Ureter (tissue), 1 donor: ENCODE measurements at places on chromosomes 3 and 15.
A peak's percentile ranks its signal among the peaks of the same experiment; 100 is the strongest.

DNA sequence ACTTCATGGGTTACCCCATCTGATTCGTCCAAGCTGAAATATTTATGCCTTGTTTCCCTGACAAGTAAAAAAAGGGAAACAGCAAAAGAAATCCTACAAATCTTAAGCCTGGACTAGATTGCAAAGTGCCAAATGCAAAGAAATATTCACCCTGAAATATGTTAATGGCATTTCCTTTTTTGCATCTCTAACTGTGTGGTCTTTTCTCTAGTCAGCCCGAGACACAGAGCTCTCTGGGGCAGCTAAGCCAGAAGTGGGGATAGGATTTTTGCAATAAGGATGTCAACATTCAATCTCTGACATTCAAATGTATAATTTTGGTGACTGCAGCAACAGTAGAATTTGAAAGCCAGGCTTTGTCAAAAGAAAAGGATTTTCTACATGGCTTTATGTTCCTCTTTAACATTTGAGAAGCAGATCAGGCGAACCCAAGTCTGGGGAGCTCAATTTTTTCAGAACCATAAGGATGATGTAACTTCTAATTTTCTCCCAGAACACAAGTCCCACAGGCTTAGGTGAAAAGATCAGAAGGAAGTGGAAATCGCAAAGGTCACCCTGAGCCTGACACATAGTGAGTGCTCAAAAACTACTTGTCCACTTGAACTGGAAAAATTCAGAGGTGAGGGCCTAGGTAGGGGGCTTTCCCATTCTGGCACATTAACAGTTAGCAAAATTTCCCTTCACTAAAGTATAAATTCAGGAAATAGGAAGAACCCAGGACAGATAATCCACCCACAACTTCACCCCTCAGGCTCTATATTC lies 28.2 kb upstream of the KCNMB3 start:
- no peak for DNase-seq

DNA sequence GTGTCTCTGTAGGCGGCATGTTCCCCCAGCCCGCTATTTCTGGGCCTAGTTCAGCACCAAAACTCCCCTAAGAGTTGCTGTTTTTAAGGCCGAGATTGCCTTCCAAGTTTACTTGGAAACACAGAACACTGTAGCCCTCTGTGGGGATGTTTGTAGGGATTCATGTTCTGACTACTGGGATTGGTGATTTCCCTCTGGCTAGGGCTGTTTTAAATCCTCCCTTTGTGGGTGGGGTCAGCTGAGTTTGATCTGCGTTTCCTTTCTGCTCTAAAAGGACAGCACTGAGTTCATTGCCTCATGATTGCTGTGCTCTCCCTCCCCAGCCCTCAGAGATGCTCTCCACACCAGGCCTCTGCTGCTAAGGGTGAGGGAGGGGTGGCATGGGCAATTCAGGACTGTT lies 640.6 kb upstream of the DPPA4 start:
- DNase-seq = no peak

GRCh38 chr15:76169911-76170800 lies 110.4 kb downstream of the TMEM266 start:
- DNase-seq = no peak

- no peak for DNase-seq
These were observed 65.7 kb downstream of the SYNM start for GRCh38 chr15:99170476-99171065.

DNA sequence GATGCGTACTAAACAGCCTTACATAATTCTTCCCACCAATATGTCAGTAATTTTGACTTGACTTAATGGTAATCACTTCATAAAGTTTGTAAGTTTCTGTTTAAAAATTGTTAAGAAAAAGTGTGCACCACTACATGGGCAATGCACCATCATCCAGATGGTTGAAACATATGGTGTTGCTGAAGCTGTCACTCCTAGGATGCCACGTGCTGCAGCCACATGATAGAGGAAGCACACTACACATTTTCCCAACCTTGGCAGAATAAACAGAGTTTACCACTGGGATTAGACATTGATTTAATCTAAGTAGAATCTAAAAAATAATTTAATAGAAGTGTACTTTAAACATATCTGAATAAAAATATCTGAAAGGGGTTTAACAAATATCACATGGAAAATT lies 1209.9 kb downstream of the NSUN3 start:
- no peak for DNase-seq

GRCh38 chr15:94367726-94368535 lies 136.6 kb downstream of the MCTP2 start:
- no peak for DNase-seq

DNA sequence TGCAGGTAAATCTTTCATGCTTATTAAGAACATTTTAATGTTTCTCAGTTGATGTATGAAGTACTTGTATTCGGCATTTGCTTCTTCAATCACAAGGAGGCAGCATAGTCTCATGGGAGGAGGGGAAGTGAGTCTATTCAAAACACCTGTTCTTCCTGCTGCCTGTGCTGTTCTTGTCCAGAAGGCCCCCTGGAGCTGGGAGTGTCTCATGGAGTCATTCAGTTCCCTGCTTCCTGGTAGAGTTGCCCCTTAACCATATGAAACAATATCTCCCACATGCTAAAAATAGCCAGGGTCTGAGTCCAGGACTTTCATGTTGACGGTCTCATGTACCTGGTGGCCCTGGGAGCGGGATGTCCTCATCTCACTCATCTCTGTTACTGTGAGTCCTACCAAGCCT lies 15.5 kb upstream of the PPP1R2 start:
- DNase-seq = no peak

- no peak for DNase-seq
These were observed 117.9 kb downstream of the HERC1 start for GRCh38 chr15:63715818-63716217.

DNA sequence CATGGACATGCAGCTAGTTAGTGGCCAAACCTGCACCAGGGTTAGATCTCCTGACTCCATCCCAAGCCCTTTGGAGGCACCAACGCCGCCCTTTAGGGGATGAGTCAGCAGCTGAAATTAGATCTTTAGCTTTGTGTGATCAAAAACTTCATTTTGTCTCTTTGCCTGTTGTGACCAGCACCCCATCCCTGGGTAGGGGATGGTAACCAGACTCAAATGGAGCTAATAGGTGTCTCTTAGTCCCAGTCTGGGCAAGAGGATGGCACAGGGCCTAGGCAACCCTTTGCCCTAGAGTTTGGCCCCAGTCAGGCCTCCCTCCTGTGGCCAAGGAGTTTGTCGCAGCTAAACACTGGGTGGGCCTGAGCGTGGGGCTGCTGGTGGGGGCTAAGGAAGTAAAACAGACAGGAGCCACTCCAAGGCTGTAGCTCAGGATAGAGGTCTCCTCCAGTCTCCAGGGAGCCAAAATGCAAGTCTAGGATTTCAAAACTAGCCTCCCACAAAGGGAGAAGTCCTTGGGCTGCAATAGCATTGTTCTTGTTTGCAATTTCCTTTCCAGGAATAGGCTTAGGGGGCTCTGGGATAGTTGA lies 105.1 kb downstream of the CPN2 start:
- peak; percentile 27 for DNase-seq

DNA sequence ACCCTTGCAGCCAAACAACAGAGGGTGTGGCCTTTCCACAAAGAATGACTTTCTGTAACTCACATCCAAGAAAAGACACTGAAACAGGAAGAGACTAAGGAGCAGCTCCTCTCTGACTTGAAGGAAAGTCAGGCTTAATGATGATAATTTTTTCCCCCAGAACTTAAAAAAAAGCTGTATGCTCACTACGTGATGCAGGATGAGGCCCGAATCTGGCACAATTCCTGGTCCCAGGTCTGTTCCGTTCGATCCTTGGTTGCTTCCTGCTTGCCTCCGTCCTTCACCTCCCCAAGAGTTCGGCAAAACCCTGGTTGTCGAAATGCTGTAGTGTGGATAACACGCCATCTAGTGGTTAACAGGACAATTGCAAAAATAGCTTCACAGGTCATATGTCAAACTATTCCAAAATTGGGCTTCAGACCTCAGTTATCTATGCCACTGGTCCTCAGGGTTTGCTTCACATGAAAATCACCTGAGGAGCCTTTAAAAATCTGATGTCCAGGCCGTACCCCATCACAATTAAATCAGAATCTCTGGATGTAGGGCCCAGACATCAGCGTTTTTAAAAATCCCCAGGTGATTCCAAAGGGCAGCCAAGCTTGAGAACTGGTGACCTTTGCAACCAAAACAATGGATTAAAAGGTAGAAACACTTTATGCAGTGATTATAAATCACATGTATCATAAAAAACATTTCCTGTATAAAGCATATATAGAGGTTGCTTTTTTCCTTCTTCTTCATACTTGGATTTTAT lies 28.1 kb upstream of the SYNM start:
- DNase-seq = peak; percentile 74

DNA sequence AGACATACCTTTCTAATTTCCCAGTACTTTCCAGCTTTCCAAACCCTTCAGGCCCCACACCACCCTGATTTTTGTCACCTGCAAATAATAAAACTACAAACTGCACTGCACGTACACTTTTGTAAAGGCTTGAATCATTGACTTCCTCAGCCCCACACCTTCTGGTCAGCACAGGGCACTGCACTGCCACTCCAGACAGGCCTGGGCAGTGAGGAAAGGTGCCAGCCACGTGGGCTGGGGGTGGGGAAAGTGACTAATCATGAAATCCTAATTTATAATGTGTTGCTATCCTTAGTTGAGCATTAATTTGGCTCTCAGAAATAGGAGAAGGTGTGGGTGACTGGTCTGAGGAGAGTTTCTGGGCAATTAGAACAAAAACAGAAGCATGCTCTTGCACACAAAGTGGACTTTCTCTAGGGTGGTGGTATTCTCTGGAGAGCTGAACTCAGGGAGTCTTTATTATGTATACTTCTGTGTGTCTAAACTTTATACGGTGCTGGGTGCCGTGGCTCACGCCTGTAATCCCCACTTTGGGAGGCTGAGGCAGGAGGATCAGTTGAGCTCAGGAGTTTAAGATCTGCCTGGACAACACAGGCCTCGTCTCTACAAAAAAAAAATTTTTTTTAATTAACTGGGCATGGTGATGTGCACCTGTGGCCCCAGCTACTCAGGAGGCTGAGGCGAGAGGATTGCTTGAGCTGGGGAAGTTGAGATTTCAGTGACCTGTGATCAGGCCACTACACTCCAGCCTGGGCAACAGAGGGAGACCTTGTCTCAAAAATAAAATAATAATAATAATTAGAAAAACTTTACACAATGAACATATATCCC lies 58.2 kb upstream of the FLNB start:
- DNase-seq = no peak

GRCh38 chr15:98548139-98548971 lies 100.0 kb upstream of the IGF1R start:
- peak; percentile 78 for DNase-seq

DNA sequence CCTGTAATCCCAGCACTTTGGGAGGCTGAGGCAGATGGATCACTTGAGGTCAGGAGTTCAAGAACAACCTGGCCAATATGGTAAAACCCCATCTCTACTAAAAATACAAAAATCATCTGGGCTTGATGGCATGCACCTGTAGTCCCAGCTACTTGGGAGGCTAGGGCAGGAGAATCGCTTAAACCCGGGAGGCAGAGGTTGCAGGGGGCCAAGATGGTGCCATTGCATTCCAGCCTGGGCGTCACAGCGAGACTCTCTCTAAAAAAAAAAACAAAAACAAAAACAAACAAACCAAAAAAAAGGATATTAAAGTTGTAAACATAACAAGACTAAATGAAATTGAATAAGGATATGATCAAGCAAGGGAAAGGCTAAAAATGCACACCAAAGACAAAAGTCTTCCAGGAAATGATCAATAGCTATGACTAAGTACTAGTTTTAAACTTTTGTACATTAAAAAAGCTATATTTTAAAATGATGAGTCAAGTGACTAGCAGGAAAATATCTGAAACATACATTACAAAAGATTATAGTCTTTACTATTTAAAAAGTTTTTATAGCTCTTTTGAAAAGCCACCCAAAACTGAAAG lies 28.6 kb downstream of the KLHL6 start:
- no peak for DNase-seq

DNA sequence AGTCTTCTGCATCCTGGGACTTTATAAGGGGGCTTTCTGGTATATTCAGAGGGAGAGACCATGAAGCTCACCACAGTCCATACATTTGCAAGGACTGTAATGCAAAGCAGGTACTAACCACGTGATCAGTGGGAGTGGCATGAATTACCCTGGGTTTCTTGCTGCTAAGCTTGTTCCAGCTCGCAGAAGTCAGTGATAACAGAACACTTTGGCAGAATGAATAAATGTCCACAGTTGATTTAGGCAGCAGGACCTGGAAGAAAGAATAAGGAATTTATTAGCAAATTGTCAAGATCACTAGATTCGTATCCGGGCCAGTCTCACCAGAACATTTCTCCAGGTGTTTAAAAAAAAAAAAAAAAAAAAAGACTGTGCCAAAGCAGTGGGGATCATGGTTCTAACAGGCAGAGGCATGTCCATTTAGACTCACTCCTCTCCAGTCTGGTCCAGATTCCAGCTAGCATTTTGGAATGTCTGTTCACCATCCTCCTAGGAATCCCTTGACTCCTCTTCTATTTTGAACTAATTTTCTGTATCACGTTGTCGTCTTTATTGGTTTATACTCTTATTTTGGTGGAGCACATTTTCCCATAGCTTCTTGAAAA lies 24.5 kb downstream of the HHLA2 start:
- DNase-seq = no peak

GRCh38 chr15:95930659-95931375 lies 399.7 kb upstream of the NR2F2 start:
- no peak for DNase-seq

GRCh38 chr3:114406286-114406685 lies 112.5 kb downstream of the TIGIT start:
- DNase-seq = no peak

DNA sequence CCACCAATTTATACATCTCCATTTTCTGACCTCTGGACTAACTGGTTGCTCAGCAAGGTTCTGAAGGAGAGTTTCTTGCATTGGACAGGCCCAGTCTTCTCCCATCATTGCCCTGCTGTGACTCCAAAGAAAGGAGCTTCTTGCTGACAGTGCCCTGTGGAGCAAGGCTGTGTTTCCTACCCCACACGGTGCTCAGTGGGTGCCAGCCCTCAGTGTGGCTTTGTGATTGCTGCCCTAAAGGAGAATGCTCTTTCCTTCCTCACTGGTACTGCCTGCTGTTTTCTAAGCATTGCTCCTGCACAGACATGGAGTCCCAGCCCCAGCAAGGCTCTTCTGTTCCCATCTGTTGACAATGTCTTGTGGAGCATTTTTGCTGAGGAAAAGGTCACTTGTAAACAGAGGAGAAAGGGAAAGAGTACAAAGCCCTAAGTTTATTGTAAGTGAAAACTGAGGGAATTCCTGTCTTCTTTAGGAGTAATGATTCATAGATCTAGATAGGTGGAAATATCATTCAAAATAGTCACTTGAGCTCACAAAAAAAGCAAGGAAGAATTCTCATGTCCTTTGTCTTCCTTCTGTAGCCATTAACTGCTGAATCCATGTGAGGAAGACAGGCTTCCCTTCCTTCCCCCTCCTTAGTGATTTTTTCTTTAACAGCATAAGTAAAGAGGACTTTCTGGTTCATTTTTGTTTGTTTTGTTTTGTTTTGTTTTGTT lies 62.9 kb downstream of the HMG20A start:
- DNase-seq = no peak
